Activated CD4-positive, alpha-beta memory T cell treated with anti-CD3 and anti-CD28 coated beads for 36 hours (primary cell): ENCODE measurements at places on chromosomes 12 and 14.

- DNase-seq, result no peak
These were observed at the start of gene RTL1 for GRCh38 chr14:100903672-100904185. Gene RTL1, minus strand, starts transcription at chr14:100903722. Its CDS starts 18,934 bp downstream, at chr14:100884788.

DNA sequence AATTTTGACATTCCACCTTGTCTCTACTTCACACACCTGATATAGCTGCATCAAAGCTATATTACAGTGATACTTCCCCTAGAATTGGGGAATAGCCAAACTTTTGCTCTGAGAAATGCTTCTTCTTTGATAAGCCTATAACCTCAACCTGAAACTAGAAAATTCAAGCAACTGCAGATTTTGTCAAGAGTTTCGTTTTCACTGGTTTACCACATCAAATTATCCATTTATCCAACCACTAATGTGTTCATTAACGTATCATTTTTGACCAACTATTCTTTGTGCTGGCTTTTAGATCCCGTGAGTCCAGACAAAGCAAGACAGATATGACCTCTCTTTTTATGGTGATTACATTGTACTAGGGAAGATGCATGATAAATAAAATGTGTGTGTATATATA is 13.5 kb upstream of the TAS2R46 start:
- DNase-seq, result no peak

DNA sequence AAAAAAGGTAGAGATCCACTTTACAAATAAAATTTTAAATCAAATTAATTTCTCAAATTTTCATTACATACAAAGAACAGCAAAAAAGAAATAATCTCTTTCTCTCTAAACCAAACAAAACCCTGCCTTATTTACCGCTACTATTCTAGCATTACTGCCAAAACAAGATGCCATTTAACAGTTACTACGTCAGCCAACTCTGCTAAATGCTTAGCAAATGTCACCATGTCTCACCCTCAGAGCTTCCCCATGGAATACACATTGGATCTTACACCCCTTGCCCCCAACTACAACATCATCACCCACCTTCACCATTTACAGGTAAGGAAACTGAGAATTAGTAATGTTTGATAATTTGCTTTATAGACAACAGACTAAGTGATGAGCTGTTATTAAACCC is 23.0 kb upstream of the NR2C1 start:
- no peak for DNase-seq

- DNase-seq, result no peak
These were observed 13.9 kb upstream of the ATP2A2 start for GRCh38 chr12:110266980-110267620.

GRCh38 chr12:124646385-124647230 is 79.2 kb upstream of the NCOR2 start:
- DNase-seq, result peak; percentile 71

- no peak for DNase-seq
These were observed 88.9 kb upstream of the SOX5 start for GRCh38 chr12:24038211-24038997.

GRCh38 chr14:21729703-21730233 is 56.1 kb upstream of the OR4E1 start:
- no peak for DNase-seq

GRCh38 chr12:66803930-66804329 is 125.1 kb upstream of the GRIP1 start:
- no peak for DNase-seq

DNA sequence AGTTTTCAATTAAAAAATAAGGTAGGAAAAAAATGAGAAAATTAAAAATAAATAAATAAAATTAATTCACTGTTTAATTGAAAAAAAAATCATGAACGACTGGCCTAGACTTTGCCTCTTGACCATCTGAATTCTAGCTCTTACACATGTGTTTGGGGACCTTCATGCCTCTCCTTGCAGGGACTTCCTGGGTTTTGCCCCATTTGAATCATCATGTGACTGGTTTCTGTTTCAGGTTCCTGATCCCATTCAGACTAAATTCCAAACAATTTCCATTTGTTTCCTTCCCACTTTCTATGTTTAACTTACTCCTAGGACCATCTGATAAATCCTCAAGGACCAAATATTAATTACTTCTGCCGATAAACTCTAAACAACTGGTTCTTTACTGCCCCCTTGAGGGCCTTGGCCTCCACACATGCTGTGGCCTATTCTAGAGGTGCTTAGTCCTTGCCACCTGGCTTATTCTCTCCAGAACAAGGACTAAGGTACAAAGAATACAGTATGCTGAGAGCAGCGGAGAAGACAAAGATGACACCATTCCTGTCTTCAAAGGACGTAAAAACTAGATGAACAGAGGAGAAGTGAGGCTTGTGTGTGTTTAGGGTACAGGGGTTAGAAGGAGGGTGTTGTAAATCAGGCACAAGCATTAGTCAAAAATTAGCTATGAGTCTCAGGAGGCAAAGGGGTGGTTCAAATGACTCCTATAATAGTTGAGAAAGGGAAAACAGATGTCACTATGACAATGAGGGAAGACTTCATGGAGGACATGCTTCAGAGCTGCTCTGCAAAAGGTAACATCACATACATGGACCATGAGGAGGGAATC is 125.8 kb upstream of the AVPR1A start:
- DNase-seq, result no peak

GRCh38 chr14:61337893-61338292 is 16.5 kb downstream of the PRKCH start:
- peak; percentile 80 for DNase-seq

DNA sequence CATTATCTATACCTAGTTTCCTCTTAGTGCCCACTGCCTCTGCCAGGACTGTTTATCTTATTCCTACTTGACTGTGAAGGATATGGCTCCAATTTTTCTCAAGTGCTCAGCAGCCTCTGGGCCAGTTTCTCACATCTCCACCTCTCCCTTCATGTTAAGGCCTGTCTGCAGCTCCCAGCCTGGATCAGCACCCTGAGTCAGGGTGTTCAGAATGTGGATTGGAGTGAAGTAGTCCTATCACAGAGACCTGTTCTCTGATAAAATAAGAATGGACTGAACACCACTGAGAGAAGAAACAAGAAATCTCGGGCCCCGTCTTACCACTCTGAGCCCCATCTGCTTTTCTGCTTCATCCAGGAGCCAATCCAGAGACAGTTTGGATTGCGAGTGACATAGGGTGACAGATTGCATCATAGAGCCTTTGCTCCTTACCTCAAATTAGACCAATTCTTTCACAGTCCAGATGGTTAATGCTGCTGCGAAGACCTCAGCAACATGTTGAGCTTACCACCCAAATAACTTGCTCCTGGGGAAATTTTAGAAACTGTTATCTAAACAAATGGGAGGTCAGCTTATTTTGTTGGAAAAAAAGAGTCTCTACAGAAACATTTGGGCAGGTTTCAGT is 473.1 kb downstream of the PDZRN4 start:
- DNase-seq, result no peak

GRCh38 chr14:37170237-37170636 is 2.2 kb downstream of the SLC25A21 start:
- no peak for DNase-seq

GRCh38 chr12:110314308-110314707 is 33.3 kb downstream of the ATP2A2 start:
- no peak for DNase-seq

DNA sequence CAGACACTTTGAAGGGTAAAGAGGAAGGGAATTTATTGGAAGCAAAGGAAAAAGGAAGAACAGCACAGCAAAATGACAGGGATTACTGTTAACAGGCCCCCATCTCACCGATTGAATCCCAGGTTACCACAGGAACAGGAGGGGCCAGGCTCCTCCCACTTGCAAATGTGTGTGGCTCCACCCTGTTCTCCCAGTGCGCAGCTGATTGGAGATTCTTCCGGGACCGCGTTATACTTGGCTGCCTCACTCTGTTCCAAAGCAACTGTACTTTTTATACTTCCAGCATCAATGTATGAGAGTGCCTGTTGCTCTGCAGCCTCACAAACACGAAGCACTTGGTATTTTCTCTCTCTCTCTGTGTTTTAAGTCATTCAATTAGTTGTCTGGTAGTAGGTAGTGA is 273.6 kb upstream of the MDGA2 start:
- no peak for DNase-seq

DNA sequence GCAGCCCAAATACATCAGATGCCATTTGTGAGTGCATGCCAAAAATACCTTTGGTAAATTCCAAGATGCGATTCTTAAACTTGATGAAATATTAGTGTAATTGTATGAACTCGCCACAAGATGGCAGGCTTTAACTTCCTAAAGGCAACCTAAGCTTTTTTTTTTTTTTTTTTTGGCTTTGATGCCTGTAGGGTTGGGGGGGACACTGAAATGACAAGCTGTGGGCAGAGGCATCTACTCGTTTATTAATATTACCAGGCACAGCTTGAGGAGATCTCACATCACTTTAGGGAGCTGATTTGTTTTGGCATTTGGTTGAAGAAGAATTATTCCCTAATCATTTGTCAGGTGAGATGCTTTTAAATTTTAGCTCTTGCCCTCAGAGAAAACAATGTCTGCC is 126.7 kb upstream of the CCDC196 start:
- DNase-seq, result no peak

DNA sequence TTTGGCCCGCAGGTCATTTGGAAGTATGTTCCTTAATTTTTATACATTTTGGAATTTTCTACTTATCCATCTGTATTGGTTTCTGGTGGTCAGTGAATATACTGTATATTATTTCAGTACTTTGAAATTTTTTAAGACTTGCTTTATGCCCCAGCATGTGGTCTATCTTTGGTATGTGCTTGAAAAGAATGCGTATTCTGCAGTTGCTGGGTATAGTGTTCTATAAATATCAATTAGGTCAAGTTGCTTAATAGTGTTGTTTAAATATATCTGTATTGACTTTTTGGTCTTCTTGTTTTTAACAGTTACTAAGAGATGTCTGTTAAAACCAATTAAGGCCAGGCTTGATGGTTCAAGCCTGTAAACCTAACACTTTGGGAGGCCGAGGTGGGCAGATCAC is 21.7 kb upstream of the SIX1 start:
- DNase-seq, result no peak

DNA sequence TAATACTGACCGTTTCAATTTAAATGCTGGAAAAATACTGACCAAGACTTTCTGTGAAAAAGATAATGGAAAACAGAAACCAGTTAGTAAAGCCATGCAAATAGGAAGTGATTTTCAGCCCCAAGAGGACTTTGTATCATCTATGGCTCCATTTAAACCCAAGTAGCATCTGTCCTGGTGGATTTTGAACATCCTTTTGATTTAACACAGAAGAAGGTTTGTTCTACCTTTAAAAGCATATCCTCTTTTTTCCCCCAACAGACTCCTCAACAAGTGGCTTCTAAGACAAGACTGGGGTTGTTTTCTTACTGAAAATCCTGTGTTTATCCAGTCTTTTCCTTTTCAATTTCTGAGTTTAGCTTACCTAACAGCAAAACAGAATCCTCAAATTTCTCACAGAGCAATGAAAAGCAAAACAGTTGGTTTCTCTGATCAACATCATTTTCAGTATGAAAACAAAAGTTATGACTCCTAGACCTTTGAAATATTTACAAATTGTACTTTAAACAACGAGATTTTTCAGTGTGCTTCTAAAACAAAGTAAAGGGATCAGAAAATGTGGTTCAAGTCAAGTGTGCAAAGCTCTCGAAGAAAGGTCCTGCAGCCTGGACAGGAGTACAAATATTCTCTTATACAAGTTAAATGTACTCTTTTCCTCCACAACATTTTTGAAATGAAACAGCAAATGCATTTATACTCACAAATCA is 2.9 kb downstream of the PHLDA1 start:
- no peak for DNase-seq

DNA sequence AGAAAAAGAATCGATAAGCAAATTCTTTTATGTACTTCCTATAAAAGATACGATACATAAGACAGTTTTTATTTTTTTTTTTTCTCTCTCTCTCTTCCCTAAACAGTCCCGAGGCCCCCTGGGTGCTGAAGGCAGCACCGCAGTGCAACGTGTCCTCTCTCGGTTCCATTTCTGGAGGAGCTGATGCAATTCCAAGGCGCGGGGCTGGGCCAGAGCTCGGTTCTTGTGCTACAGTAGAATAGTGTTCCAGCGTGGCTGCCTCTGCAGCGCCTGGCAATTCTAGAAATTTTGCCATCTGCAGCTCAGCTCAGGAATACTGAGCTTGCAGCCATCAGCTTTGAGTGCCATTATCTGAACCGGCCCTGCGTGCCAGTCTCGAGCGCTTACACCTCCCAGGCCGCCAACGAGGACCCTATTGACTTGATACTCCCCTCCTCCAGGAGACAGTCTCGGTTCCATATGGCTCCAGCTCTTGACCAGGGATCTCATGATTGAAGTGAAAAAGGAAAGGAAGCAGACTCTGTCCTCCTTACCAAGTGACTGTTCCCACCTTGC is 630 bp downstream of the ALDH1L2 start:
- peak; percentile 20 for DNase-seq

GRCh38 chr12:11954181-11954580 is 116.6 kb upstream of the BCL2L14 start:
- DNase-seq, result peak; percentile 32

- DNase-seq, result no peak
These were observed 7.2 kb upstream of the NAA30 start for GRCh38 chr14:57383125-57383745.

- no peak for DNase-seq
These were observed 70.6 kb downstream of the IFT43 start for GRCh38 chr14:76056128-76056527.

DNA sequence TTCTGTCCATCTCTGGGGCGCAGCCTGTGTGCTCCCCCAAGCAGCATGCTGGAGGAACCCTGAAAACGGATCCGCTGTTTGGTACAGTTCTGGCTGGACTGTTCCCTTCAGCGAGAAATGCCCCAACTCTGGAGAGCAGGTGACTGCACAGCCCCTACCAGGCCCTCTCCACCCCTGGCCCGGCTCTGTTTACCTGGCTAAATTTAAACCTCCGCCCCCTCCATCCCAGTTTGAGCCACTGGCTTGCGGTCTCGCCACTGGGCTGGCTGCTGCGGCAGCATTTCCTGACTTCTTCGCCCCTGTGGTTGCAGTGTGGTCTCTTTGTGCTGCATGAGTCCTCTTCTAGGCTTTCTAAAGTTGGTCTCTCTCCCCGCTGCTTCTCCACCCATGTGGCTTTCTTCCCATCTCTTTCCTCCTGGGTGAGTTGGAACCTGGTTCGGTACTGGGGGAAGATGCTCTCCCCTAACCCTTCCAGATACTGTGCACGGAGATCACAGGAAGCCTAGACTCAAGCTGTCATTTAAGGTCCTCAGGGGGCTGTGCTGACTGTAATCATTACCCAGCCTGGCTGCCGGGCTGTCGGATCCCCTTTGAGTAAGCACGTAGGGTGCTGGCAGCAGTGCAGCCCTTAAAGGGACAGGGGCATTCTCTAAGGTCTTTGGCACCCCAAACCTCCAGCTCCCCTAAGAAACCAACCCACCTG is 60.6 kb downstream of the FBXL14 start:
- peak; percentile 85 for DNase-seq

- peak; percentile 55 for DNase-seq
These were observed 11.4 kb upstream of the CALCOCO1 start for GRCh38 chr12:53738406-53739213.
